ENCODE measurements at places on chromosomes 12 and 14.

DNA sequence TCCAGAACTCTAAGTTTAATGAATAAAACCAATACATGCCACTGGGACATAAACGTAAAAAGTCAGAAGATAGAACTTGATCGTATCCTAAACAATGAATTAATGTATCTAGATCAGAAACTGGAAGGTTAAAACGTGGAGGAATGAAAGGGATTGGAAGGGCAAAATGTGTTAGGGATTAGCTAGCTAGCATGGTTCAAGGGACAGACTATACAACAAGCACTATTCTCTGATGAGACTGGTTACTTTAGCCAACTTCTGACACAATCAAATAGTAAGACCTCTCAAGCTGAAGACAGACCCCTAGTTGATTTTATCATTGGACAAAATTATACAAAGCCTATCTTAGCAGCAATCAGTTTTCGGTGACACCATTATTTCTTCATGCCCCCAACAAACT lies 18.7 kb upstream of the OXA1L start:
- no peak for DNase-seq

- DNase-seq: no peak
Observed at GRCh38 chr12:4056910-4057845, 184.0 kb upstream of the PARP11 start.

DNA sequence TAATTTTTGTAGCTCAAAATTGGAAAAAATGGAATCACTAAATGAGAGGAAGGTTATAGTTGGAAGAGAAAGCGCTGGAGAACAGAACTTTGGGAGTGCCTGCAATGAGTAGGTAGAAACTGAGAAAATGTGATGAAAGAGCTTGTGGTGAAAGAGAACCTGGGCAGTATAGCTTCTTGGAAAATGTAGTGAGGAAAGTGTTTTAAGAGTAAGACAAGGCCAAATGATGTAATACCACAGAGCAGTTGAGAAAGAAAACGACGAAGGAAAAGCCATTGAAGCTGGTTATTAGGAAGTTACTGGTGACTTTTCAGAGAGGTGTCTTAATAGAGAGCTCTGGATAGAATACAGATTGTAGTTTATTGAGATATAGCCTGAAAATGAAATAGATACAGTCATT lies 255.3 kb downstream of the AEBP2 start:
- no peak for DNase-seq

- peak; percentile 88 for DNase-seq
Observed at GRCh38 chr12:53757101-53757770, 5.5 kb upstream of the CISTR start.

DNA sequence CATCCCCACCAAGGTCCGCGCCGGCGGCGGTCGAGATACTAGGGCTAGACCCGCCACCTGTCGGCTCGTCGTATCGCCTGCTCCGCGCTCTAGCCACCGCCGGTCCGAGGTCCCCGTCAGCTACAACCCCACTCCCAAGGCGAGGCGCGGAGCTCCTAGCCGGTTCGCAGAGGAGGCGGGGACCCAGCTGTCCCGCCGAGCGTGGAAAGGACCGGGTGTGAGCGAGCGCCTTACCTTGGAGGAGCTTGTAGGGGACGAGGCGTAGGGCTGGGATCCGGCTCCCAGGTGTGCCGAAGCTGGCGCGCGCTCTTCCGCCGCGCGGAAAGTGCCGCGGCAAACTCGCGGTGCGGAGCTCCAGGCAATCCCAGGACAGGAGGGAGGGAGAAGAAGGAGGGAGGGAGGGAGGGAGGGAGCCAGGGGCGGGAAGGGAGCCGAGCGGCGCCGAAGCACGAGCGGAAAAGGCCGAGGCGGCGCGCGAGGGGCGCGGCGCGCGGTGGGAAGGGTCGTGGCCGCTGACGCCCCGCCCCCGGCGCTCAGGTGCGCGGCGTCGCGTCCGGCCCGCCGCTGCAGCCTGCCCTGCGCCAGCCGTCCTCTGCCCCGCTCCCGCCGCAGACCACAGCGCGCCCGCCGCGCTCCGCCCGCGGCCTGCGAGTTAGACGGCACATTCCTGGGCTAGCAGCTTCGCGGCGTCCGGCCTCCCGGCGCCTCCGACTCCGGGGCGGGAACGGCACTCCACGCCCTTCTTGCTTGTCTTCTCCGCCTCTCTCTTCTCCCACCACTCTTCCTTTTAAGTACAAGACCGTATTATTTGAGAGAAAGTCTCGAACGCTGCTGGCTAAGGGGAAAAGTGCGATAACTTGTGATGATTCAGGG lies at the start of gene PAWR:
Gene PAWR (minus strand): TSS at position 327 of the 873 bp plus-strand sequence. CDS start 720 bp downstream, outside the sequence.
- peak; percentile 81 for DNase-seq

DNA sequence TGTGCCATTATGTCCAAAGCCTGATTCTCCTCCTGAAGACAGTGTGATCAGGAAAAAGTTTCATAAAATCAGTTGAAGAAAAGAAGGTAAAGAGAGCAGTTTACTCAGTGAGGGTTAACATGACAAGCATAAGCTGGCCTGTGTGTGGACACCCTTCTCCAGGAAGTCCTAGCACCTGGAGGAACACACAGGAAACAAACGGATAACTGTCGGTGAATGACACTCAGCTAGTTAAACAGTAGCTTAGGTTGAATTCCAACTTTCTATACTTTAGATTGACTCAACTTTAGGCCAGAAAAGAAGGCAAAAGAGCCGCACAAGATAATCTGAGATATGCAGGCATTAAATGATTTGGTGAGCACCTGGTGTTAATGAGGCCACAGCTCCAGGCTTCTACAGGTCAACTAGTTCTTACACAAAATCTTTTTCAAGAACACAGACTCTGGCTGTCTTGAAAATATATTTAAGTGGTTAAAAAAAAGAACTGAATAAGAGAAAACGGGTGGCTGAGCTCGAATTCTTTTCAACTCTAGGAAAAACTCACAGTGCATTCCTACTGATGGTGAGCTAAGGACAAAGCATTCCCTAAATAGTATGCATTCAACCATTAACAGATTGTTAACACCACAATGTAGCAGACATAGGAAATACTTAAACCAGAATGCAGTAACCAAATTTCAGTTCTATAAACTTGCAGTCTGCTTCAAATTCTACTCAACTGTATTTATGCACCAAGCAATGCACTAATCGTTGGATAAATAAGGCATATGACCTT lies 56.9 kb upstream of the TSPAN8 start:
- DNase-seq: no peak

DNA sequence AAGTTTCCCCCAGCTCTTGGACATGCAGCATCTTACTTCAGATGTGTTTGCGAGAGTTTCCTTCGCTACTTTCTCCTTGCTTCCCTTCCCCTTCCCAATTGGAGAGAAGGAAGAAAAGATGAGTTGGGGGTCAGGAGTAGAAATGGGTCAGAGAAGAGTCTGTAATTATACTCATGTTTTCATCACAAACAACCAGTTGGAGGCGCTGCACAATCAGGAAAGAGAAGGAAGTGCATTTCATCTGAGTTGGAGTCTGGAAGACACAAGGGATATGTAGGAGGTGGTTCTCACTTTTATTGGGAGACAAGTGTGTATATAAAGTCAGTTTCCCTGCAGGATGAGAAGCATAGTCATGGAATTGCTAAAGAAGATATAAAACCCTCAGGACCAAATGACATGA lies 31.3 kb upstream of the VSX2 start:
- no peak for DNase-seq

DNA sequence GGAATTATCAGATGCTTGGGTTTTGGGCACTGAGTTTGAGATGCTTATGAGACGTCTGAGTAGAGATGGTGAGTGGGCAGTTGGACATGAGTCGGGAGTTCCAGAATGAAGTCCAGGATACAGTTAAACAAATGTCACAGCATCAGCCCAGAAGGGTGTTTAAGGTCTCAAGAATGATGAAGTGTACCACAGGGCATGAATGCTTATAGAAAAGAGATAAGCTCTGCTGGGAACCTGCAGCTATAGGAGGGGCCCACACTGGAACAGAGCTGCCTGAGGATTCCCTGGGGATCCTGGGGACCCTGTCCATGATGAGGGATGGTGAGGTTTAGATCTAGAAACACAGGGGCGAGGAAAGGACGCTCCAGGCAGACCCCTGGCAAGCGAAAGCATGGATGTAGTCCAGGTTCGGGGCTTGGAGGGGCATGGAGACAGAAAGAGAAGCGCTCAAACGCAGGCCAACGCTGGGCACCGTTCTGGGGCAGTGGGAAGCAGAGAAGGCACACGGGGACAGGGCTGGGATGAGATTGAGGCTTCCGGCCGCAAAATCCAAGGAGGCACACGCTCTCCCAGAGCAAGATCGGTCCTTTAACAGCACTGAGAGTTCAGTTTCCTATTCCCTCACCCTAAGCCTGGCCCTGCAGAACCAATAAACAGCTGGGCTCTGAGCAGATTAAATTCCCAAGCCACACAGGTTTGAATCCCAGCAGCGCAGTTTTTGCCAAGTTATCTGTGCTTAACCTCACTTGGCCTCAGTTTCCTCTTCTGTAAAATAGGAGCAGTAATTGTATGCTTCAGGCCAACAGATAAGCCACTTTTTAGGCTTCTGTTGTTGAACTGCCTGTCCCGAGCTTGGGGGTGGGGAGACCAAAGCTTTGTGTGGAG lies 52.9 kb downstream of the EID3 start:
- DNase-seq: no peak

- no peak for DNase-seq
Observed at GRCh38 chr14:77603654-77604255, 12.7 kb downstream of the SPTLC2 start.

DNA sequence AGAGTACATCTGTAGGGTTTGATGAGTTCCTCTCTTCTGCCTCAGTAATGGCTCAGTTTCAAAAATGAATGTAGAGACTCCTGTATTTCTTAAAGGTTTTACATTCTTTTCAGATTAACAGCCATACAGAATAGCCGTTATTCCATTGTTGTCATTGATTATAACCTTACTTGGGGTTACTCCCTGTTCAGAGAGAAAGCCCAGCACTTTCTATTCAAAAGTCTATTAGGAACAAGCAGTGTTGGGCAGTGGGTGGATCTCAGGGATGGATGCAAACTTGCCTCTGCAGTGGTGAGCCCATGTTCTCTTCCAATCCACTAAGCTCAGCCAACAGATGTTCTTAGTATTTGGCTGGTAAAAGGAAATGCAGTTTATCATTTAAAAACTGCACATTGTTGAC lies 342.6 kb upstream of the E2F7 start:
- DNase-seq: no peak

GRCh38 chr12:67422081-67422480 lies 152.9 kb downstream of the CAND1 start:
- no peak for DNase-seq

DNA sequence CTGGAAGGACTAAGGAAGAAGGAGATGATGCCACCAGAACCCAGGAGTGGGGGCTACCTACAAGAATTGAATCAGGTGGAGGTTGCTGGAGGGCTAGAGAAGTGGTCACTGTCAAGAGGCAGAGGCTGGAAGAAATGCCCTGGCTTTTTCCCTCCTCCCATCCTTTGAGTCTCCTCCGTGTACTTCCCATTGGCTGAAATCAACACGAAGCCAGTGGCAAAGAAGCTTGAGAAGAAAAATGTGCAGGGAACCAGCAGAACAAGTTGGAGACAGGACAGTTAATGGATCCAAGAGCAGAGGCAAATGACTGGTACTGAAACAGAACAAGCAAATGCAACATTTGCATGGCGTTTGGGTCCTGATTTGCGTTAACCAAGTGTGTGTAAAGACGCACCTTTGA lies 9.1 kb upstream of the FBLN5 start:
- DNase-seq: no peak

GRCh38 chr14:67934087-67934486 lies 114.5 kb downstream of the RAD51B start:
- DNase-seq: peak; percentile 59

DNA sequence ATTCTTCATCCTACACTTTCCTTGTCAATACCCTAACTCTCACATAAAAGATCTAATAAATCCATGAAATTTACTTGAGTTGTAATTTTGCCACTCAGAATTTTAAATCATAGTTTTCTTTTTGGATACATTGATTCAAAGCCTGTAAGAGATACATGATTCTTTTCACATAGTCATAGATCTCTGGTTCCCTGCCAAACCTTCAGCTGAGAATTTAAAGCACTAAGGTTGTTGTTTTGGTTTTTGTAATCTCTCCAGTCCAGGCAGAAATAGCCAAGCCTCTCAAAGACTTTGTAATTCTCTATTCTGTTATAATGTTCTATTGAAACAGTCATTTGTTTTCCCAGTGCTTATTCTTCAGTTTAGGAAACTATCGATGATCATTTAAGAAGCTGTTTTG lies 273.9 kb downstream of the TRHDE start:
- DNase-seq: no peak

GRCh38 chr12:82527165-82527780 lies 159.4 kb upstream of the TMTC2 start:
- peak; percentile 40 for DNase-seq

GRCh38 chr12:85781766-85782165 lies 54.4 kb downstream of the RASSF9 start:
- no peak for DNase-seq

DNA sequence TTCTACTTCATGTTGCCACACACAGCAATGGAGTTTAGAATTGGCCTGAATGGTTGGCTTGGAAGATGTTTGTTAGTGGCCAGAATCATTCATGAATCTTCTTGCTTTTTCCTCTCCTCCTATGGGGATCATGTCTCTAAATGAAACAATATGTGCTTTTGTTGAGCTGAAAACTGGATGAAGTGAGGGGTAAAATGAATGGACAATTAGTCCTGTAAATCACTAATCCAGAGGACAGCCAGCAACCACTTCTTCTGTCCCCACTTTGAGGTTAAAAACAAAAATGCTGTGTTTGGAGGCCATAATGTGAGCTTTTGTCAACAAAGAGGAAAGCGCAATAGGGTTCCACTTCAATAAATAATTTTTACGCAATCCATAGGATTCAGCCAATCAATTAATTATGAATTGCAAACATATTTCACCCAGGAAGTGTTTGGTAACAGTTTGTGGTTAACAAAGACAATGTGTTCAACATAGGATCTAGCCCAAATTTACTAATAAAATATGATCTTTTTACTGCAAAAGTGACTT lies 30.3 kb upstream of the AMIGO2 start:
- DNase-seq: no peak

DNA sequence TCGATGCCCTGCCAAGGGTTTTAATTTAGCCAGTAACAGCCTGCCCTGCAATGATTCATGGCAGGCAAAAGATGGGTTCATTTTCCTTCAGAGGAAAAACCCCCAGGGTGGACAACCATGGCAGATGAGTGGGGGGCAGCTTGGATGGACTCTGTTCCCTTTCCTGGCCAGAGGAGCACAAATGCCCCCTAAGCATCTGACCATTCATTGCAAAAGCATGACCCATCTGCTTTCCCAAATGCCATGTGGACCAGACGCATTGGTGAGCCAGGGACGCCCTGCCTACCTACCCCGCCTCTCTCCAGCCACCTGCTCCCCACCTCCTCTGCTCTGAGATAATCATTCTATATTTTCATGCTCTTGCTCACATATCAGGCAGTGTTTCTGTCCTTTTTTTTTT lies 281.9 kb downstream of the DPF3 start:
- no peak for DNase-seq

DNA sequence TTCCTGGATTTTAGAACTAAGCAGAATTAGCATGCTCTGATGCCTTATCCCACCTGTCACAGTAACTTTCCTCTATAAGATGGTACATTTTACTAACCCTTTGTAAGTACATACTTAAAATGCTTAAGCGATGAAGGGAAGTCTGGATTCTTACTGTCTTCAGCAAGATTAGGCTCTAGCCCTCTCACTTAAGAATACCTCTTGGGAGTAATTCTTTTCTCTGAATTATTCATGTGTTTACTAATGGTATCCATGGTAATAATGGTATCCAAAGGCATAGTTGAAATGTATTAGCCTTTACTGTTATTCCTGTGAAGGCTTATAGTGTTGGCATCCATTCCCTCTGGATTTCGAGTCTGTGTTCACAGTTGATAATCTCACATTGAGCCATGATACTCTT lies 176.9 kb downstream of the MON2 start:
- DNase-seq: no peak

- DNase-seq: no peak
Observed at GRCh38 chr12:85507456-85507855, 227.4 kb downstream of the ALX1 start.
